Lung (tissue), 17 donors: ENCODE measurements at places on chromosomes 2 and 18. TPM values are rescaled to one million over a fixed set of nuclear protein-coding genes. Genes with fewer than 3 reads are reported as not detected.

Gene FAM228A
- polyA plus RNA-seq: 0.46 TPM

Gene STARD6
- polyA plus RNA-seq: 0.07 TPM

Gene HOXD1
- 0.90 TPM for polyA plus RNA-seq

Gene KLHL29
- polyA plus RNA-seq: 3.1 TPM

Gene TSHZ1
- 6.2 TPM for polyA plus RNA-seq

Gene RSAD2
- polyA plus RNA-seq: 3.3 TPM

Gene RTP5
- polyA plus RNA-seq: 0.13 TPM

Gene ATP6V1C2
- 1.0 TPM for polyA plus RNA-seq

Gene HOXD10
- not detected for polyA plus RNA-seq

Gene PLA2R1
- 0.79 TPM for polyA plus RNA-seq

Gene IL37
- 1.4 TPM for polyA plus RNA-seq

Gene OR6B2
- not detected for polyA plus RNA-seq

Gene ZAP70
- 5.4 TPM for polyA plus RNA-seq
